Left lung (tissue), 14 donors: ENCODE measurements at places on chromosomes 7 and 10.

- DNase-seq: no peak
These were observed 22.9 kb upstream of the NPS start for GRCh38 chr10:127526161-127526560.

- DNase-seq: no peak
These were observed 331.5 kb downstream of the PTEN start for GRCh38 chr10:88194961-88195367.

DNA sequence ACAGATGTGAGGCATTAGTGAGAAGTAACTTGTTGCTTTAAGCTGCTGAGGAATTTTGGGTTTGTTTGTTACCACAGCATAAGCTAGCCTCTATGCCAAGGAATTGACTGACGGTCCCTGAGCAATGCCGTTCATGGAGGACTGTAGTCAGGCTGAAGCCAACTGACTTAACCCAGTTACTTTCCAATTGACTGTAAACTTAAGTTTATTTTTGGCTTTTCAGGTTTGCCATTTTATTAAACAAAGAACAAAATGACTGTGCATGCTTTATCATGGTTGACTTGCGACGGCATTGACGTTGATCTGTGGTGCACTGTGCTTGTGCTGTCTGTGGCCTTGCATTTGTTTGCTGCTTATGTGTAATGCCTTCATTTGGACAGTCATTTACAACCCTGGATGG, 53.5 kb downstream of the DNAJB9 start:
- no peak for DNase-seq

GRCh38 chr10:93797825-93798224, 40.1 kb downstream of the LGI1 start:
- no peak for DNase-seq

GRCh38 chr10:59240582-59241183, 64.2 kb downstream of the PHYHIPL start:
- no peak for DNase-seq

DNA sequence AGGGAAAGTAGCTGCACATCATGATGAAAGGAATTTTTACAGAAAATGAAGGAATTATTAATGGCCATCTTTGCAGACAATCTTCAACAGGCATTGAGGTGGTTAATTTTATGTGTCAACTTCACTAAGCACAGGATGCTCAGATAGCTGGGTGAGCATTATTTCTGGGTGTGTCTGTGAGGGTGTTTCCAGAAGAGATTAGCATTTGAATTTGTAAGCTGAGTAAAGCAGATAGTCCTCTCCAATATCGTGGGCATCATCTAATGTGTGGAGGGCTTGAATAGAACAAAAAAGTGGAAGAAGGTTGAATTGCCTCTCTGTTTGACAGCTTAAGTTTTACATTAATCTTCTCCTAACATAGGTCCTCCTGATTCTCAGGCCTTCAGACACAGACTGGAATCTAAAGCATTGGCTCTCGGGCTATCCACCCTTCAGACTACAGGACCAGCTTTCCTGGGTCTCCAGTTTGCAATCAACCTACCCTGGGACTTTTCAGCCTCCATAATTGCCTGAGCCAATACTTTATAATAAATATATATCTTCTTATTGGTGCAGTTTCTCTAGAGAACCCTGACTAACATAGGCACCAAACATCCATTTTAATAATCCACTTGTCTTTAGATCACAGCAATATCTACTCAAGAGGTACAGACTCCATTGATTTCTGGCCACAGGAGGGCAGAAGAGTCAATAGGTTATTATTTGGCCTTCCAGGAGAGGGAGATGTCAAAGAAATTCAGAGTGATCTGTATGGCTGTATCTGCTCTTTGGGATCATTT, 10.5 kb upstream of the CRPPA start:
- no peak for DNase-seq
